ENCODE measurements at places on chromosomes 3 and 15.

- no peak for DNase-seq
Measured at GRCh38 chr3:99674086-99674789, 35.8 kb downstream of the COL8A1 start.

- DNase-seq, result no peak
Measured at GRCh38 chr3:116164039-116164438, 281.2 kb downstream of the LSAMP start.

GRCh38 chr3:72275331-72275751 is 490.4 kb upstream of the PROK2 start:
- no peak for DNase-seq

- DNase-seq, result no peak
Measured at GRCh38 chr3:160635213-160635612, 41.7 kb upstream of the ARL14 start.

- no peak for DNase-seq
Measured at GRCh38 chr3:176712191-176712590, 485.1 kb downstream of the TBL1XR1 start.

DNA sequence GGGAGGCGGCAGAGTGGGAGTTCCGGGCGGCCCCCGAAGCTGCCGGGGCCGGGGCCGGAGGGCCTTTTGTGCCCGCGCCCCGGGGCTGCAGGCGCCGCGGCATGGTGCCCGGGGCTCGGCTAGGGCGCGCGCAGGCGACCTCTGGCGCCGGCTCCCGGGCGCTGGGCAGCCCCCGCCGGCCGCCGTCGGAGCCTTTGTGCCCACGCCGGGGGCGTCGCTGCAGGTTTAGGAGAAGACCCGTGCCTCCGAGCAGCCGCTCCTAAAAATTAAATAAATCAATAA is 299 bp downstream of the PAQR9 start:
- no peak for DNase-seq

- DNase-seq, result no peak
Measured at GRCh38 chr3:45688194-45688881, 858 bp upstream of the SACM1L start.

Data from inflammatory macrophage (primary cell).